ENCODE measurements at places on chromosomes 5 and 9. TPM values are rescaled to one million over a fixed set of nuclear protein-coding genes. Genes with fewer than 3 reads are reported as not detected.

TMOD1 gene
- polyA plus RNA-seq = 70.8 TPM

SLC6A18 gene
- polyA plus RNA-seq = not detected

DMRT2 gene
- polyA plus RNA-seq = 30.5 TPM

CNTNAP3B gene
- 6.2 TPM for polyA plus RNA-seq

GRXCR2 gene
- not detected for polyA plus RNA-seq

C5orf52 gene
- polyA plus RNA-seq = not detected

FAM221B gene
- not detected for polyA plus RNA-seq

GRCh38 chr9:12851341-12852090 is 76.7 kb downstream of the LURAP1L start:
- no peak for DNase-seq

- DNase-seq = no peak
These were observed 9.3 kb upstream of the CCL21 start for GRCh38 chr9:34719021-34719768.

DNA sequence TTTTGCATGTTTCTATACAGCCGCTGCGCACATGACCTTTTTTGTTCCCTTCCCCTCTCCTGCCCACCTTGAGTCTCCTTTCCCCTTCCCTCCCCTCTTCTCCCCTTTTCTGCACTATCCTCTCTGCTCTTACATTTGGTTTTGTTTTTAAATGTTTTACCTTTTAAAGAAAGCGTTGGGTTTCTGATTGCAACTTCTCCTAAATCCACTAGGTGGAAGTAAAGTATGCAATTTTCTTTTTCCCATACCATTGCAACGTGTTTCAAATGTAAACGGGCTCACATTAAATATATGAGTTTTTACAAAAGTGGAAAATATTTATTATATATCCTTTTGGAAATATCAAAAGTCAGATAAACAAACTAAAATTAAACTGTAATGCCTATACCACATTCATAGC is 500.9 kb downstream of the DIRAS2 start:
- peak; percentile 18 for DNase-seq

DNA sequence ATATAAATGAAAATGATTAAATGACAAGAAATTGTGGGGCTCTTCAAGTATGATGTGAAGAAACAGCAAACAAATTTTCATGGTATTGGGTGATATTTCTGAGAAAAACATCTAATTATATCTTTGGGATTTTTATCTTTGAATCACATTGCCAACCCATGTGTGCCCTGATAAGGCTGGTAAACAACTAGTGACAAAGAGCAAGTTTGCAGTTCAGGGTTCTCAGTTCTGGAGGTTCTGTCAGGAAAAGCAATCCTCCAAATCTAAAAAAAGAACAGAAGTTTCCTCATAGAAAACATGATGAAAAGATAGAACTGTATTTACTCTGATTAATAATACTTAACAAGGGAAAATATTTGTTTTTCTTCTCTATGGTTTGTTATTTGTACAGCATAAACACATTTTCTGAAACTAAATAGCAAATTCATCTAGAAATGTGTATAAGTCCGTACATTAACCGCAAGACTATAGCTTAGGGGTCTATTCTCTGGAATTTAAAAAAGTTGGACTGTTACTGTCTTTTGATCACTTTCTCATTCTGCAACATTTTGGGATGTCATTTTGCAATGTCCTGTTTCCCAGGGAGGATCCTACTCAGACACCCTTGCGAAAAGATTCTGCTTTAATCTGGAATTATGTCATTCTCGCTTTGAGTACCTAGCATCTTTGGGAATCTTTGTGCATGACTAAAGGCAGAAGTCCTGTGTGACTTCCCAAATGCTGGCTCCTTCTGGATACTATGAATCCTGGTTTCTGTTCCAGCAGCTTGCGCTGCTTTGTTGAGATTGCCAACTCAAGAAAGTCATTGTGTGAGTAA is 308.5 kb downstream of the ADGRV1 start:
- DNase-seq = peak; percentile 61

DNA sequence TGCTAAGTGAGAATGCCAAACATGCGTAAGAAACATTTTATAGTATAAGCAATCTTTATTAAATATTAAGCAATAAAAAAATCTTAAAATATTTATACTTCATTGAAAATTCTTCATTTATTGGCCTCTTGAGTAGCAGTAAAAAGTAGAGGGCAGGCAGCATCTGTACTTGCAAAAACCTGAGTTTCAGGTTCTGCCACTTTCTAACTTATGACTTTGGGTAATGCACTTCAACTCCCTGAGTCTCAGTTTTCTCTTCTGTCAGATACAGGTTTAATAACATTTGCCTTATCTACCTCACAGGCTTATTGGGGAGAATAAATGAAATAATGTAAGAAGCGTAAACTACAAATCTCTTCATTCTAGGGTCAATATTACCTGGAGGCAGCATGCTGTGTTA is 19.8 kb upstream of the MCTP1 start:
- no peak for DNase-seq

GRCh38 chr5:101080462-101081240 is 177.6 kb upstream of the ST8SIA4 start:
- peak; percentile 64 for DNase-seq

DNA sequence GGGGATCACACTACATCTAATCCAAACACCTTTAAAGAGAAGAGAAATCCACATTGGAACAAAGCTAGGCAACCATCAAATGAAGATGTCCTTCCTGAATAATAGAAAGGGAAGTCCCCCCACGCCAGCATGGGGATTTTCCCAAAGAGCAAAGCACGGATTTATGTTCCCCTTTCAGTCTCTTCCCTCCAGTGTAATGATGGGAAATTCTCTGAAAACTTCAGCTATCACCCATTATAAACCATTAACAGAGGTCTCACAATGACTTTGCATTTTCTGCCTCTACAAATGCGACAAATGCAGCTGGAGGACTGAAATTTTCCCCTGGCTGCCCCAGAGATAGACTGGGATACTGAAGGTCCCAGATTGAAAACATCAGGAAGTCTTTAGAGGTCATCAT is 368.7 kb downstream of the EFNA5 start:
- no peak for DNase-seq

DNA sequence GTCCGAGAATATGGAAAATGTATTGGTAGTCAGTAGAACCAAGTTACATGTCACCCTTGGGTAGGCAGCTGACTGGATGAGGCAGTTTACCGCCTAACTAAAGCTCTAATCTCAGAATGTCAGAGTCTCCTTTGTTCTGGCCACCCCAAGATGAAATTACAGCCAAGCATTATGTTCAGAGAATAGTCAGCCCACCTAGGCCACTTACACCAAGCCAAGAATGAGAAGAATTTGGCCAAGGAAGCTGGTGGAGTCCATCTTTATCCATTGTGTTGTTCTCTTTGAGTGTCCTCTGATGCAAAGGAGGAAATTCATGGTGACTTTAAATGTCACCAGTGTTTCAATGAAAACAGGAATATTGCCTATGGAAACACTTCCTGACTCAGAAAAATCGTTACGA is 275.1 kb upstream of the MAP3K1 start:
- no peak for DNase-seq

- DNase-seq = no peak
These were observed 53.3 kb downstream of the PRDM6 start for GRCh38 chr5:123142206-123142915.

- DNase-seq = no peak
These were observed 498.2 kb upstream of the CD180 start for GRCh38 chr5:67694810-67695191.

DNA sequence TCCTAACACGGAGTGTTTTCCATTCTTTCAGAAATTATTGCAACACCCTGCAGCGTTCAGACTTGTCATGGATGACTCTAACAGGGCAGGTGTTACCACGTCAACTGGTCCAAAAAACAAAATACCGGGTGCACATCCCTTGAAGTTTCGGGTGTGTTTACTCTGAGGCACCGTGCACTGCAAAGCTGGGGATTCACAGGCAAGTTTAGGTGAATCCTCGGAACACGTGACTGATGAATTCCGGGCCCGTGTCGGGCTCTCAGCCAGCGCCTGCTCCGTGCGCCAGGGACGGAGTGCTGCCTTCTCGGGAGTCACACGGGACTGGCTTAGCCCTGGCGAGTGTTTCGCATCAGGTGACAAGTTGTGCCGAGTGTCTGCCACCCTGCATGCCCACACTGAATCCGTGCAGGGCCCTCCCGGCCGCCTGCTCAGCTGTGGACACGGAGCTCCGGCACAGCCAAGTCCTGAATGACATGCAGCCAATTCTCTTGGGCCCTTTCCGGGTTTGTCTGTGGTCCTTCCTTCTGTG is 66.0 kb upstream of the IRX4 start:
- no peak for DNase-seq

- peak; percentile 93 for DNase-seq
These were observed 1.3 kb downstream of the ADAMTS6 start for GRCh38 chr5:65480306-65480865.

- DNase-seq = no peak
These were observed 9.7 kb upstream of the LRRC70 start for GRCh38 chr5:62568800-62569432.

DNA sequence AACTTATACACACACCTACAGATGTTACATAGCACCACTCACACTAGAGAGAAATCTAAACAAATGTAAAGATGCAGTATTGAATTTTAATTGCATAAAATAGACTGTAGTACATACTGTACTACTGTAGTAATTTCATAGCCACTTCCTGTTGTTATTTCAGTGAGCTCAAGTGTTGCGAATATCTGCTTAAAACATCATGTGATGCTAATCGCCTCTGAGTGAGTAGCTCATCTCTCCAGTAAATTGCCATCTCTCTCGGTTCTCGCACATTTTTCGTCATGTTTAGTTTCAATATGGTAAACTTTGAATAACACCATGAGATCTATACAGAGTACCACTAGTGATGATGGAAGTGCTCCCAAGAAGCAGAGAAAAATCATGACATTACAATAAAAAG is 22.0 kb upstream of the ARHGEF28 start:
- DNase-seq = no peak

DNA sequence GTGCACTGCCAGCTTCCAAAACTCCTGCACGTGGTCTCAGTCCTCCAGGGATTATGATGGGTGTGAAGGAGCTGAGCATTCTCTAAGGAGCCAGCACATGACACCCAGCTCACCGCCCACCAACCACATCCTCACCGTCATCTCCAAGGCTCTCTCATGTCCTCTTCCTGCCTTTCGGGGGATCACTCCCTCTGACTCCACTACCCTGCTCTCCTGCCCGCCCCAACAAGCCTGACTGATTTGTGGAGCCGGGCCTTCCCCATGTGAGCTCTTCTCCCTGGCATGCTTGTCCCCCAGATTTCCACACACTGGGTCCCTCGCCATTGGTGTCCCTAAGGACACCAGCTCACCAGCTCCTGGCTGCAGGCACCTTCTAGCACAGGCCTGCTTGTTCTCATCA is 1.9 kb downstream of the ABO start:
- no peak for DNase-seq

DNA sequence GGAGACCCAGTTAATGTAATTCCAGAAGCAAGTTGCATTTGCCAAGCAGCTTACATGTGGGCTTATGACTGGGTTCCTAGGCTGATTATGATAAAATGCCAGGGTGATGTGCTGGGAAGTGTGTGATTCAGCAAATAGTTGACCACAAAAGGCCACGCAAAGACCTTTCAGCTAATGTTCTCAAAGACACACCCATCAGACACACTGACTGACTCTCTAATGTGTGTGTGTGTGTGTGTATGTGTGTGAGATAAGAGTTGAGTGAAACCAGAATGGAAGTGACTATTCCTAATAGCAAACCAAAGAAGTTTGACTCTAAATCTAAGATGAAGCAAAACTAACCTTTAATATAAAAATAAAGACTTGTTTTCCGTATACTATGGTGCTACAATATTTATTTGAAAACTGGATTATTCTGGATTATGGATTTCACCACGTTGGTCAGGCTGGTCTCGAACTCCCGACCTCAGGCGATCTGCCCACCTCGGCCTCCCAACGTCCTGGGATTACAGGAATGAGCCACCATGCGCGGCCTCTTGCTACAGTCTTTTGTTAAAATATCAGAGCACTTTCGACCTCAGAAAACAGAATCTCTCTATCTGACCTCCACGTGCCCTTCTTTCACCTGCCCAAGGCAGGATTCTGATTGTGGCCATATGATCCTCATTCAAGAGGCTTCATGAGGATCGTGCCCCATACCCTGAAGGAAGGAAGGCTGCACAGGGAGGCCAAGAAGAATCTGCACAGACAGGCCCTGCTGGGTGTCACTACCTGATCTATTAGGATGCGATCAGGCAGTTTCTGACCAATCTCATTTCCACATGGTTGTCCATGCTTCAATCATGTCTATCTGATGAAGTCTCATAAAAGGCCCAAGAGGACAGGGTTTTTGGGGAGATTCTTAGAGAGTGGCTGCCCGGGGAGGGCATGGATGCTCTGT is 75.6 kb downstream of the USP20 start:
- no peak for DNase-seq

- DNase-seq = no peak
These were observed 4.3 kb downstream of the RASGRF2 start for GRCh38 chr5:80964491-80964890.

DNA sequence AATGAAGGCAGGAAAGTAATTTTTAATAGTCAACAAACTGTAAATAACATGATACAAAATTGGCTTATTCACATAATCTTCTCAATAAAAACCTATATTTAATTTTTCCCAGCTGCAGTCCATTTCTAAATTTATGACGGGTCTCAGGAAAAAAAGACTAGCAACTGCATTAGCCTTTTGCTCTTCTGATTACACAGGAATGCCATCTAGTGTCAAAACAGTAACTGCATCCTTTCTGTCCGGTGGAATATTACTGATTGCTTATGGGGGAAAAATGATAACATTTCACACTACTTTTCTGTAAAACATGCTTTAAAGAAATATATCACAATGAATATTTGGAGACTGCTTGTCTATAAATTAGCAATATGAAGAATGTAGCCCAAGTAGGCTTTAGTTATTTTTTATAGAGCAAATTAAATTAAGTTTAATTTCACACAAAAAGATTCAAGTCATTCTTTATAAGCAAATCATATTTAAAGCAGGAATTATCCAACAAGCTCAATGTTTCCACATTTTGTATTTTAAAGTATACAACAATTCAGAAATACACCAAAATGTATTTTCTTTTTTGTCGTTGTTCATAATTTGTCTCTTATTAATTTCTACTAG is 534.7 kb downstream of the CDH10 start:
- DNase-seq = peak; percentile 20

DNA sequence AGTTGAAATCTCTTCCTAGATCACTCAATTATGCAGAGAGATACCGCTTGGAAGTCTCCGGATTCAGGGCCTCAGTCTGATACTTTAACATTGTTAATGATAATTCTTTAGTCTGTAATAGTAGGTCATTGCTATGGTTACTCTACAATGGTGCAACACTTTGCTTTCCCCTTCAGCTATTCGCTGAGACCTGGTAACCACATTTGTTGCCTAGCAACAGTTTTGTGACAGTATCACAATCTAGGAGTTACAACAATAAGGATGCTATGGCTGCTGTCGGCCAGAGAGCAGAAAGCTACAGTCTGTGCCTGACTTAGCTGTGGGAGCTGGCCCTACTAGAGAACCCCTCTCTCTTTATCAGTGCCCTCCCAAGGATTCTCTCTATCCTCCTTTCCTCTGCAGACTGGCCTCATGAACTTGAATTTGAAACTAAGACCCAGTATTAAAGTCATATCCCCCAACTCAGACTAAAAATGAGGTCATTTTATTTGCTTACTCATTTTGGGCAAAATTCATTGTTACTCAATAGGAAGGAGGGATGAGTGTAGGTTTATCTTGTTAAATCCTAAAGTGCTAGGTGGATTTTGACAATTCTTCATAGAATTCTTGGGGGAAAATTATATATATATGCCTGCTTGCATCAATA is 39.3 kb downstream of the NR2F1 start:
- DNase-seq = peak; percentile 43

All from muscle of back (tissue), 13 donors.